ENCODE measurements at places on chromosomes 13 and 19.

DNA sequence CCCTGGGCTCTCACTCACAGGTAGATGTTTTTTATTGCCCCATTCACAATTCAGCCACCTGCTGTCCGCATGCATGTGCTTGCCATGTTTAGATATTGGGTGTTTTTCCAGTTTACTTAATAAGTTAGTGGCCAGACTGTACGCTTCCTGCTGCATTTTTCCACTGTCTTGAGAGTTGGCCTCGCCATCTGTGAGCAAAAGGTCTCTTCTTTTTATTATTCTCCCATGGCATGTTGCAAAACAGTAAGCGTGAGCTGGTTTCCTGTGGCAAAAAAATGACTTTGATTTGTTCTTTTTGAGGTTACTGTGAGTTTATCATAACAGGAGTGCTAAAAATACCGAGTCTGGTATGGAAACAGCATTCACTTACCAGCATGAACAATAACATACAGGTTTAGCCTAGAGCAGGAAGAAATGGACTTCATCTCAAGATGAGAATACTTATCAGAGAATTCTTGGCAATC is 46.0 kb downstream of the SAE1 start:
- no peak for DNase-seq

DNA sequence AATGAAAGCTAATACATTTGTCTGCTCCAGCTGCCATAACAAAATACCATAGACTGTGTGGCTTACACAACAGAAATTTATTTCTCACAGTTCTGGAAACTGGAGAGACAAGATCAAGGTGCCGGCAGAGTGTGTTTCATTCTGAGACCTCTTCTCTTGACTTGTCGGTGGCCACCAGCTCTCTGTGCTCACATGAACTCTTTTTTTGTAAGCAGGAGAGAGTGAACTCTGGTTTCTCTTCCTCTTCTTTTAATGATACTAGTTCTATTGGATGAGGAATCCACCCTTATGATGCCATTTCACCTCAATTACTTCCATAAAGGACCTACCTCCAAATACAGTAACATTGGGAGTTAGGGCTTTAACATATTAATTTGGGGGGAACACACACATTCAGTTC is 11.7 kb downstream of the KCTD12 start:
- DNase-seq, result no peak

GRCh38 chr19:54612428-54612827 is 17.9 kb upstream of the LILRB1 start:
- DNase-seq, result no peak

DNA sequence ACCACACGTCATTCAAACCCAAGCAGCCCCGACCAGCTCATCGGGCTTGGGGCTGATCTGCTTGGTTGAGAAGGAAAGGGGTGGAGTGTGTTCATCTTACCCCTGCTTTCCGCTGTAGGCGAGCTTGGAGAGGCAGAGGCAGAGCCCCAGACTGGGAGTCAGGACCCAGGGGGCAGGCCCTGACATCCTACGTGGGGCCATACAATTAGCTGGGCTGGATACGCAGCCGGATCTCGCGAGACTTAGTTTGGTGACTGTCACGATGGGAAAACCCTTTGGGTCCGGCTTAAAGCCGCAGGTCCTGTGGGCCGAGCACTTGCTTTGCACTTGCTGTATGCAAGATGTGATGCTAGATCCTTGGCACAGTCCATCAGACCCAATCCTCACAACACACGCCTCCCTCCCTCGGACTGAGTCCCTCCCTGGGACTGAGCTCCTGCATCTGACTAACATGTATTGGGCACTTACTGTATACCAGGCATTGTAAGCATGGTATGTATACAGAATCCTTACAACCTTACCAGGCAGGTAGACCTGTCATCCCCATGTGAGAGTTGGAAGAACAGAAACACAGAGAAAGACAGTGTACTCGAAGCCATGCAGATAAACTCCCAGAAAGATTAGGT is 3.7 kb downstream of the CEACAM16 start:
- DNase-seq, result no peak

- no peak for DNase-seq
Observed at GRCh38 chr13:114097893-114098688, 34.3 kb downstream of the RASA3 start.

DNA sequence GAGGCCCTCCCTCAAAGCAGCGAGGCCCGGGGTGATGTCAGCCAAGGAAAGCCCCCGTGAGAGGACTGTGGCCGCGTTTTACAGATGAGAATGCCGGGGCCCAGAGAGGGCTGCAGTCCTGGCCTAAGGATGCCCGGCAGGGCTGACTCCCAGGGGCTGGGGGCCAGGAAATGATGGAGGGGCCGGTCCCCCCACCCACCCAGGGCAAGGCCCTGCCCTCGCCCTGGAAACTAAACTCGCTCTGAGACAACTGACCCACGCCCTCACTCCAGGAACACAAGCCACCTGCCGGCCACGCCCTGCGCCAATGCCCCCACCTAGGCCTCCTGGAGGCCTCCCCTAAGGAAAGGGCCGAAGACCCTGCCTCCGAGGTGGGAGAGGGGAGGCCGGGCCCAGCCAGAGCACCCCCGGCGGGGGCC is 7.2 kb downstream of the ZBTB7A start:
- no peak for DNase-seq

GRCh38 chr19:15297416-15298224 is 34.7 kb downstream of the BRD4 start:
- no peak for DNase-seq

- no peak for DNase-seq
Observed at GRCh38 chr13:111483621-111483987, 163.2 kb downstream of the TEX29 start.

GRCh38 chr13:40550130-40550529 is 116.3 kb downstream of the FOXO1 start:
- no peak for DNase-seq

- DNase-seq, result no peak
Observed at GRCh38 chr19:23273022-23273589, 22.9 kb upstream of the ZNF724 start.

GRCh38 chr13:32228330-32229041 is 86.7 kb downstream of the ZAR1L start:
- DNase-seq, result no peak

DNA sequence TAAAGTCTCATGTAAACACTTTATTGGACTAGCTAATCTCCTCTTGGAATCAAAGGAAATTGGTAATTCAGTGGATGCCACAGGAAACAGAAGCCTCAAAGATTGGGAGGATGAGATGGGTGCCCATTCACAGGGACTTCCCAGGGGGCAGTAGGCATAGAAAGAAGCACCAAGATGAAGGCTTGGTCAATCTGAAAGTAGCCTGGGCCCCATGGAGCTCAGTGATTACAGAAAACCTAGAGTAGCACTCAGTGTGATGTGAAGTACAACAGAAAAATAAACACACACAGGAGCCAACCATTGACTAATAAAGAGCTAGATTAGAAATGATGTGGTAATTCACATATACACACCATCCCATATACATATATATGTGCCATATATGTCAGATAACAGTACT is 560.6 kb downstream of the TBC1D4 start:
- DNase-seq, result no peak

GRCh38 chr19:58042495-58043340 is 8.9 kb downstream of the ZSCAN1 start:
- no peak for DNase-seq

GRCh38 chr13:21538753-21539152 is 65.2 kb downstream of the MICU2 start:
- DNase-seq, result no peak

DNA sequence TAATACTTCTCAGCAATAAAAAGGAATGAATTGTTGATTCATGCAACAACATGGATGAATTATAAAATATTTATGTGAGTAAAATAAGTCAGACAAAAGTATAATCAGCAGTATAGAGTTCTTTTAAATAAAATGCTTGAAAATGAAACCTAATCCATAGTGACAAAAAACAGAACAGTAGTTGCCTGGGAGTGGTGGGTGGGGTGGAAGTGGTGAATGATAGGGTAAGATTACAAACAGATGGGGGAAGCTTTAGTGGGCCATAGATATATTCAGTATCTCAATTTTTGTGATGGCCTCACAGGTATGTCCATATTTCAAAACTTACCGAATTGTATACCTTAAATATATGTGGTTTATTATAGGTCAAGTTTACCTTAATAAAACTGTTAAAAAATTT is 124.9 kb upstream of the UBL3 start:
- no peak for DNase-seq

DNA sequence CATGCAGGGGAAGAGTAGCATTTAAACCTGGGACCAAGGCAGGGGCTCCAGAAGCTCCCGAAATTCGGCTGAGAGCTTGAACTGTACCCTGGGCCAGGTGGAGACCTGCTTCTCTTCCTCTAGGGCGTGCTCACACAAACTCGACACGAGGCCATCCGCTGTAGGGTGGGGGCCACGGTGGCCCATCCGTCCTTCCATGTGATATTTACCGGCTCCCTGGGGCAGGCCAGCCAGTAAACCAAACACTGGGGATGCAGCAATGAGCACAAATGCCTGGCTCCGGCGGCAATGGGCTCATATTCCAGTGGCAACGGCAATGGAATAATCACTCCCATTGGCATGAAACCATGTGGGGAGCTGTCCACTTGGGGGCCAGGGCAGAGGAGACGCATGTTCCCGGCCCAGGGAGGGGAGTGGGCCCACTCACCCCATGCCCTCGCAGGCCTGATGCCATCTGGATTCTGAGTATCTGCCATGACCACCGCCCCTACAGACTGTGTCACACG is 10.8 kb downstream of the SH3GL1 start:
- no peak for DNase-seq

- DNase-seq, result no peak
Observed at GRCh38 chr13:98214008-98214643, 37.1 kb upstream of the RNF113B start.

DNA sequence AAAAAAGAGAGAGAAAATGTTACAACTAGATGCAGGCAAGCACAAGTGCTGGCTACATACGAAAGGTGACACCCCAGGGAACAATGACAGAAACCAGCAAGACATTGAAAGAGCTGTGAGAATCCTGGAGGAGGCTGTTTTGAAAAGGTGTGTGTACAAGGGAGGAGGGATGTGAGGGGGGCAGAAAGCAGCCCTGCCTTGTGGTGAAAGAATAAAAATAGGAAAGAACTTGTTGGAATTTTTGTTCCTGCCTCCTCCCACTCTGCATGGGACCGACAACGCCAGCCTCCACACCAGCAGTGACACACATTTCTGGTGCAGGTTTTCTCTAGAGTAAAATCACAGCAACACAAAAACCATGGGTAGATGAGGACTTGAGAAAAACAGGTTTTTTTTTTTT is 1258.6 kb downstream of the PCDH9 start:
- no peak for DNase-seq

DNA sequence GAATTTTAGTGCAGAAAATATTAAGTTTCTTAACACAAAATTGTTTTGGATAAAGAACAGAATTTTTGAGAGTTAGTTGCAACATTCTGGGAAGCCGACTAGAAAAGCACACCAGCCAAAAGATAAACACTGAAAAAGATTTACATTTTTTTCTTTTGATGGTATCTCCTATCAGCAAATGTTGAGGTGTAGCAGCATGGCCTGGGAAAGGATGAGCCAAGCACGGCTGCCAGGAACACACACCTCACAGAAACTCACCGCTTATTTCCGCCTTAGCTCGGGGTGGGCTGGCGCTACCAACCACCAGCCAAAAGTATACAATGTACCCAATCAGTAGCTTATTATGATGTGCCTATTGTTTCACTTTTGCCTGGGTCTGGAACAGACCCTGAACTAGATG is 134.7 kb downstream of the MIPEP start:
- DNase-seq, result no peak

- DNase-seq, result peak; percentile 96
Observed at GRCh38 chr19:43595999-43596841, at the start of the genes IRGQ and ZNF576. TSS of gene IRGQ (minus strand) at chr19:43596134. CDS start at chr19:43595338, 796 bp downstream. TSS of gene ZNF576 (plus strand) at chr19:43596595. CDS start at chr19:43597109, 514 bp downstream.

GRCh38 chr19:11159598-11160439 is 4.2 kb upstream of the SPC24 start:
- no peak for DNase-seq

DNA sequence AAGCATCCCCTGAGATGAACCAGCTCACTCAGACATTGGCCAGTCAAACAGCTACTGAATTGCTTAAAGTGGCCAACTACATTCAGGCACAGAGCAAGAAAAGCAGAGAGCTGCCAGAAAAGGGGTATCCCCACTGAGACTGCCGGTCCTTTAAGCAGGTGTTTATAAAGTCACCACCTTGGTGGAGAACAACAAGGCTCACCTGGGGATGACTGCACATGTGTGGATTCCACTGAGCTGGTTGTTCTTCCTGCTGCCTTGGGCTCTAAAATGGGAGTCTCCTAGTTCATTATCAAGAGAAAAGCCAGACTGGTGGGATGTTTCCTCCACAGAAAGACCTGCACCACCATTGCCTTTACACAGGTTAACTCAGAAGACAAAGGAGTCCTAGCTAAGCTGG is 51.8 kb upstream of the IPO5 start:
- DNase-seq, result no peak

GRCh38 chr19:9823816-9824215 is 3.9 kb upstream of the UBL5 start:
- no peak for DNase-seq

- no peak for DNase-seq
Observed at GRCh38 chr13:25928941-25929505, 122.8 kb downstream of the SHISA2 start.

DNA sequence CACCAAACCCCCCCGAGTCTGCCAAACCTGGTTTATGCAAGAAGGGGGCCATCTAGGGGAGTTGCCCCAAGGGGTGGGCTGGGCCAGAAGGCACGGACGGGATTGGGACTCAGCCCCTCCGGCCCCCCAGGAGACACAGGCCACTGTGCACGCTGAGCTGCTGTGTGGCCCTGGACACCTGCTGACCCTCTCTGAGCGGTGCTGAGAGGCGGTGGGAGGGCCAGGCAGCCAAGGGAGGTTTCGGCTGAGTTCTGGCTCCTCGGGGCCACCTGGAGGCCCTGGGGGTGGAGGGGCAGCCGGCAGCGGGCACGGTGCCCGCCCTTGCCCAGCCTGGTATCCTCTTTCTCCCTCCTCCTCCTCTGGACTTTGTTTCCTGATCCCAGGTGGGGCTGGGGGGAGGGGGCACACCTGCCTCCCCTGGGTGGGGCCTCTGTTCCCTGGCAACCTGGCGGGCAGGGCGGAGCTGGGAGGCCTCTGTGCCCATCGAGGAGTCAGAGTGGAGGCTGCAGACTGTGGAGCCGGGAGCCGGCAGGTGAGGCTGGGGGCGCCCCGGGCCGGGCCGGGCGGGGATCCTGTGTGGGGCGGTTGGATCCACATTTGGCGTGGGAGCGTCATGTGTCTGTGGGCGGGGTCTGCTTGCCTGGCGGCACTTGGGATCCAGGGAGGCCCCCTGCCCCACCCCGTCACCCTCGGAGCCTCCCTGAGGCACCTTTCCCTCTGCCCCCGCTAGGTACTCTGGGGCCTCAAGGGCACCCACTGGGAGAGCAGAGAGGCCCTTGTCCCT is at the start of gene MISP:
TSS of gene MISP (plus strand) at position 473 of the 784 bp plus-strand sequence. CDS start 5,835 bp downstream, outside the sequence.
- DNase-seq, result peak; percentile 59

- DNase-seq, result no peak
Observed at GRCh38 chr19:39514840-39515550, at the start of gene SELENOV. TSS of gene SELENOV (plus strand) at chr19:39515139. CDS start at chr19:39515213, 74 bp downstream.
